ENCODE measurements at places on chromosomes 13 and 19.
A peak's percentile ranks its signal among the peaks of the same experiment; 100 is the strongest.

- DNase-seq = no peak
Observed at GRCh38 chr19:1134431-1134830, 30.6 kb downstream of the GPX4 start.

- no peak for DNase-seq
Observed at GRCh38 chr13:112637017-112637801, 49.3 kb upstream of the TUBGCP3 start.

DNA sequence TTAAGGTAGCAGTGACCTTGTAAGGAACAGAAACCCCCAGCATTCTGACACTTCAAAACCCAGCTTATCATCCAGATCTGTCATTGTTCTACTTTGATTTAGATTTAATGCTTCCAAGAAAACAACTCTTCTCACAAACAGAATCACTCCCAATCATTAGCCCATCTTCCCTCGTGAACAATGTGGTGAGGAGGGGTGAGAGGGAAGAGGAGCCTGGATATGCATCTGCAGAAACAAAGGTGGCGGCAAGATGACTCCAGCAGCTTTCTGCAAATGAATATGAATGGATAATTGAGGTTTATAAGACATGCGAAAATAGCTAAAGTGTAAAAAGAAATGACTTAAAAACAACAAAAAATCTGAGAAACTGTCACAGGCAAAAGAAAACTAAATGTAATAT, 859.9 kb upstream of the SLC10A2 start:
- DNase-seq = no peak

- peak; percentile 25 for DNase-seq
Observed at GRCh38 chr19:47274071-47274890, at the start of gene INAFM1. INAFM1 (plus strand) TSS chr19:47274885; CDS start chr19:47274920, 35 bp downstream.

DNA sequence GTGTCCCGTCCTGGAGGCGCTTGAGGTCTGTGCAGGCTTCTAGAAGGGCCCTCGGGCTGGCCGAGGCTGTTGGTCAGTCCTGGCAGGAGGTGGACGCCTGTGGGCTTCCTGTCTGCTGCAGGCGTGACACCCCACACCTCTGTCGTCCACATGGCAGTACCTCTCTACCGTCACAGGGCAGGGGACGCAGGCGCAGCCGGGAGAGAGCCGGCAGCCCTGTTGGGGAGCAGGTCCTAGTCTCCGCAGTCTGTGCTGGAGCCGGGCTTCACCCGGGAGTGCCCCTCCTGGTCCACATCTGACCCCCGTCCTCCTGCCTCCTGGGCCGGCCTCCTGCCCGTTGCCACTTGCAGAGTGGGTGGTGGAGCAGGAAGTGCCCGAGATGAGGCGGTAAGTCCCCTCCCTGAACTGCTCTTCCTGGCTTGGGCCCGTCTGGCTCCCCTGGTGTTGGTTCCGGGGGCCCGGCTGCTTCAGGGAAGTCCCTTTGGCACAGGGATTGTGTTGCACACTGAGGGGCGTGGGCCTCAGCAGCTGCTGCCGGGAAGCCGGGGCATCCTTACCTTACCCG, 106.0 kb downstream of the KDM4B start:
- no peak for DNase-seq

- no peak for DNase-seq
Observed at GRCh38 chr13:30730526-30730925, 4.8 kb upstream of the ALOX5AP start.

DNA sequence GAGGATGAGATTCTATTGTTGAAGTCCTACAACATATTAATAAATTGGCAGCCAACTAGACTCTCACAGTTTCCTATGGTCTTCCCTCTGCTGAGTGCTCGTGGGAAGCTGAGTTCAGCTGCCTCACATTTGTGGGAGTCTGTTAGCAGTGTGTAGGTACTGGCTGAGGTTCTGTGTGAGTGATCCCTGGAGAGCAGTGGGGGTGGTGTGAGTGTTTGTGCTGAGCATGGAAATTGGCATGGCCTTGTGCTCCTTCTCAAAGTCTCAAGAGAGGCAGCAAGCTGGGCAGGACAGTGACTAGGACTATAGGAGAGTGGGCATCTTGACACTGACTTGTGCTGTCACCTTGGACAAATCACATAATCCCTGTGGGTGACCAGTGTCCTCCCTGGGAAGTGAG, 298.3 kb downstream of the MTUS2 start:
- no peak for DNase-seq

DNA sequence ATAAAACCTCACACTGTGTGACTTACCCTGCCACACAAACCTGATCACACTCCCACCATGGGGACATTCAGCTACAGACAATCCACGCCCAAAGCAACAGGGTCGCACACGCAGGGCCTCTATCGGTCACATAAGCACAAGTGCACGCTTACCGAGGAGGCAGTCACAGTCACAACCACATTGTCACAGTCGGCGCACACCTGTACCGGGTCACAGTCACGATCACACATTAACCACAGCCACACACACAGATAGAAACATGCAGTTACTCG, 579 bp downstream of the ZNF566 start:
- no peak for DNase-seq

GRCh38 chr19:50957587-50957986, 4.7 kb upstream of the KLK5 start:
- no peak for DNase-seq

GRCh38 chr13:66659701-66660467, 570.3 kb downstream of the PCDH9 start:
- DNase-seq = no peak

DNA sequence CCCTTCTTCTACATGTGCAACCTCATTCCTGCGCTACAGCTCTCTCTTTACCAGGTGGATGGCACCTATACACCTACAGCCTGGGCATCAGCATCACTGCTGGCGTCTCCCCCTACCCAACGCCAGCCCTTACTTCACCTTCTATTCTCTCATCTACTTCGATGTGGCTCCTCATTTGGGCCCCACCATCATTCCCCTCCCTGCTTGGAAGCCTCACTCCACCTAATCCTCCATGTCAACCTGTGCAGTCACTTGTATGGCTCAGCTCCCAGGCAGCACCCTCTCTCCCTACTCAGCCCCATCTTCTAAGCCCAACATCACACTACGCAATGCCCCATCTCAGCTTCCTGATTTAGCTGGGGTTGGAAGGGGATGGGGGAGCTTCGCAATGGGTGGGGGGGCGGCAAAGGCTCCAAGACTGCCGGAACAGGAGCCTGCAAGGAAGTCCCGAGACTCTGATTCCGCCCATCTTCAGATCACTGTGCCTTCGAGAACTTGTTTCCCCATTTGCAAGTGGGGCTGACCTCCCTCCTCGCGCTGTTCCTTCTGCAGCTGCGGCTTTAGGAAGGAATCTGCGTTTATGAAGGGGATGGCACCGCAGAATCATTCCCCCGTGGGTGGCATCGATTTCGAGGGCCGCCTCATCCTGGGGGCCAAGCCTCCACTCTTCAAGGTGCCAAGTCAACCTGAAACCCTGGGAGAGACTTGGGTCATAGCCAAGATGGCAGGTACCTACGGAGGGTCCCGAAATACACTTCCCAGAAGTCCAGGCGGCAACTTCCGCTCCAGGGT, 913 bp downstream of the MZF1 start:
- no peak for DNase-seq

DNA sequence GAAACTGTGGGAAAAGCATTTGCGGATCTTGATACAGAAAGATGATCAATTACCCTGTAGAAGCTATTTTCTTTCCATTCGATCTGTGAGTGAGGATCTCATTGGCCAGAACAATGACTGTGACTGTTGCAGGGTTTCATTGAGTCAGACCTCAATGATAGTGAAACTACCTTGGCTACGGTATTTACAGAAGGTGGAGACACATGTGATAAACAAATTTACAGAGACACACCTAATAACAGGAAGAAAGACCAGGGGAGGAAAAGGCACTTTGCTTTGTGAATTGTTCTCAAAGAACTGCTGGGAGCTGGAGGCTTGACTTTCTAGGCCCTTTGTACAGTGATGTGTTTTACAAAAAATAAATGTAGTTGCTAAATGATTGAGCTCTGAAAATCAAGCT, 19.9 kb upstream of the ARGLU1 start:
- no peak for DNase-seq

GRCh38 chr13:69856331-69856730, 251.3 kb upstream of the ATXN8OS start:
- no peak for DNase-seq

DNA sequence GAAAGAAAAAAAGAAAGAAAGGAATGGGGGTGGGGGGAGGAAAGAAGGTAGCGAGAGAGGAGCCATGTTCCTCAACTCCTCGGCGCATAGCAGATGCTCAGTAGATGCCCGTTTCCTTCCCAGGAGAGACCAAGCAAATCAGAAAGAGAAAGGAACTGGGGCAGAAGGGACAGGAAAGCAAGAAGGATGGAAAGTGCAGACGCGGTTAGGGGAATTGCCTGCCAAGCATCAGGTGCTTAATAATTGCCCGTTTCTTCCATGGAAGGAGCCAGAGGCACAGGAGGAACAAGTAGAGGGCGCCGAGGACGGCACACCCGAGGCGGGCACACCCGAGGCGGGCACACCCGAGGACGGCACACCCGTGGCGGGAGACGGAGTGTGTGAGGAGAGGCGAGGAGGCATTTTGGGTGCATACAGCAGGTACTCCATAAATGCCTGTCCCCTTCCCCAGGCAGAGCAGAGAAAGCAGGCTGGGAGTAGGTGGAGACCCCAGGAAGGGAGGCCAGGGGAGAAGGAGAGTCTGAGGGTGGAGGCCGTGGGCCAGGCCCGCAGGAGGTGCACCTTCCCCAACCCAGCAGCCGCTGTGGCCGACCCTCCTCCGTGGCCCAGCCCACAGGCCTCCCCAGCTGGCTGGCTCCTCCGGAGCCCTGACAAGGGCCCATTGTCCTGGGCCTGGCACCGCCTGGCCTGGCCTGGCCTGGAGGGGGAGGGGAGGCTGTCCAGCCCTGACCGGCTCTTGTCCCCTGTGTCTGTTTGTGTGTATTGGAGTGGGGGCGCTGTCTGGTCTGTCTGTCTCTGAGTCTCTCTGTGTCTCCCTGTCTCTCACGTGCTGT, 14.6 kb downstream of the JOSD2 start:
- no peak for DNase-seq

- no peak for DNase-seq
Observed at GRCh38 chr19:39270036-39270871, 2.1 kb downstream of the IFNL2 start.

DNA sequence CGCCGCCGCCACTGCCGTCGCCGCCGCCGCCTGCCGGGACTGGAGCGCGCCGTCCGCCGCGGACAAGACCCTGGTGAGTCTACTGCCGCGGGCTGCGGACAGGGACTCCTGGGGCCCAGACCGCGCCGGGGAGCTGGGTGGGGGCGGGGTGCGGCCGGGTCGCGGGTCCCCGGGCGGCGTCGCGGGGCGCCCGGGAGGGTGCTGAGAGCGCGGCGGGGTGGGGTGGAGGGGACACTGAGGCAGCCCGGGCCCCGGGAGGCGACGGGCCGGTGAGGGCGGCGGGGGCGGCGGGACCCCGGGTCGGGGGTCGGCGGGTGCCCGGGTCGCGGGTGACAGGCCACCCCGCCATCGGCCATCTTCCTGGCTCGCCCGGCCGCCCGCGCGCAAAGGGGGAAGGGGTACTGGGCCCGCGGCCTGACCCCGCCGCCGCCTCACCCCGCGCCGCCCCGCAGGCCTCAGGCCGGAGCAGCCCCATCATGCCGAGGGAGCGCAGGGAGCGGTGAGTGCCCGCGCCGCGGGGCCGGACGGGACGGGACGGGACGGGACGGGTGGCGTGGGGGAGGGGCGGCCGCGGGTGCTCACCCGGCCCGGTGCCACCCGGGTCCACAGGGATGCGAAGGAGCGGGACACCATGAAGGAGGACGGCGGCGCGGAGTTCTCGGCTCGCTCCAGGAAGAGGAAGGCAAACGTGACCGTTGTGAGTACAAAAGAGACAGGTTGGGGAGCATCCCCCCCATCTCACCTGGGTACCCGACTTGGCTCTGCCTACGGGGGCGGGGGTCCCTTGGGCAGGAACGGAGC, 489 bp downstream of the CCNE1 start:
- DNase-seq = no peak

DNA sequence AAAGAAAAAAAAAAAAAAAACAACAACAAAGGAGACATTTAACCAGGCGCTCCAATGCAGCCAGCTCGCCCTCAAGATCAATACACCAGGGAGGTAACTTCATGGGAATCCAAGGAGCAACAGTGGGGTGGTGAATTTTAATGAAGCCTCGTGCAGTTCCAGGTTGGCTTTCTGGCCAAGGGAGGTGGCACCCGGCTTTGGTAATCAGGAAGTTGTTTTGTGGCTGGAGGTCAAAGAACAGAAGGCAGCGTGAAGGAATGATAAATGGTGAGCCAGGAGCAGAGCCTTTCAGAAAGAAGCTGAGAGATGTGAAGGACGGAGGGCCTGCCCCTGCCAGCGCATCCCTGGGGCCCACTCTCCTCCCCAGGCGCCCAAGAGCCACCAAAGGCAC, 188.2 kb upstream of the TSC22D1 start:
- no peak for DNase-seq

GRCh38 chr13:108426893-108427292, 157.4 kb downstream of the TNFSF13B start:
- no peak for DNase-seq

- DNase-seq = no peak
Observed at GRCh38 chr19:38268539-38268938, 4.2 kb downstream of the SPINT2 start.

GRCh38 chr19:4534836-4535658, at the start of gene PLIN5:
PLIN5 (minus strand) TSS chr19:4535224; CDS start chr19:4534074, 1,150 bp downstream.
- DNase-seq = no peak

DNA sequence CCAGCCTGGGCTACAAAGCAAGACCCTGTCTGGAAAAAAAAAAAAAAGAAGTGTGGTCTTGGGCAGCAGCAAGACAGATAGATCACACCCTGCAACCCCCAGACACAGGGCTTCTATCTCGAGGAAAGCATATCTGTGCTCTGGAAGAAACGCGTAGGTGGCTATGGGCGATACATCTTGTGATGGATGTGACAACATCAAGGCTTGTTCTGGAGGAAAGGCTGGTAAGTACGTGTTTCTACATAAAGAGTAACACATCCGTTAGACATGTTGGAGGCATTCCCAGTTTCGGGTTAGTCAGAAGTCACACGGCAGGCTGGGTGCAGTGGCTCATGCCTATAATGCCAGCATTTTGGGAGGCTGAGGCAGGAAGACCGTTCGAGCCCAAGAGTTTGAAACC, 6.6 kb upstream of the DHDH start:
- peak; percentile 30 for DNase-seq

Measured in LNCaP clone FGC (cell line).